ENCODE measurements at places on chromosomes 5 and 9.

GRCh38 chr5:81317536-81317935 is 16.1 kb downstream of the ZCCHC9 start:
- no peak for DNase-seq

DNA sequence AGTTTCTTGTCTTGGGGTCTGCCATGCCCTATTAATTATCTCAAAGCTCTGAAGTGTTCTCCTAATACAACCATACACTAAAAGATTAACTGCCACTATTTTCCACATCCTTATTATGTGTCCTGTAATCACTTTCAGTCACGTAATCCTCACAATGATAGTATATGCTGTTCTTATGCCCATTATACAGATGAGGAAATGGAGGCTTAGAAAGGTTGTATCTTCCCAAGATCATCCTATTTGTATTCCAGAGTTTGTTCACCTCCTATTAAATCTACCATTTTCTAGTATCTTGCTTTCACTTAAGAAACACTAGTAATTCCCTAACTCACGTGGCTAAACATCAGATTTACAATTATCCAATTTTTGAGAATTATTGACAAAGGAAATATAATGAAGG is 2.9 kb upstream of the ARHGEF28 start:
- DNase-seq = no peak

GRCh38 chr5:115816226-115817081 is at the start of gene CDO1:
TSS of gene CDO1 (minus strand) at chr5:115816659. CDS start at chr5:115816397, 262 bp downstream.
- DNase-seq = no peak

GRCh38 chr5:151255621-151256286 is 2.8 kb downstream of the GM2A start:
- no peak for DNase-seq

DNA sequence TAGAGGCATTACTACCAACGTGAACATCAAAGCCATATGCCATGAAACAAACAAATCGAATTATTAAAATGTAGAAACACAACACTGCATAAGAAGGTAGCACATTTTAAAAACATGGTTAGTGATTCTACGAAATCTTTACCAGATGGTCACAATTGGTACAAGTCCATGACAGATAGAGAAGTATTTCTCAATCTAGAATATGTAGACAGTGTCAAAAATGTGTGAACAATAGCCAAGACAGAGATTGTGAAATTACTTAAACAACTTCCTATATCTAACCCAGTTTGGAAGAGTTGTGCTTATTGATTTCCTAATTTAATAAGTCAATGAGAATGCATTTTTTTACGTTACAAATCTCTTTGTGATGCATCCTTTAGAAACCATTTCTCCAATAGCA is 1121.6 kb downstream of the MAT2B start:
- DNase-seq = no peak

DNA sequence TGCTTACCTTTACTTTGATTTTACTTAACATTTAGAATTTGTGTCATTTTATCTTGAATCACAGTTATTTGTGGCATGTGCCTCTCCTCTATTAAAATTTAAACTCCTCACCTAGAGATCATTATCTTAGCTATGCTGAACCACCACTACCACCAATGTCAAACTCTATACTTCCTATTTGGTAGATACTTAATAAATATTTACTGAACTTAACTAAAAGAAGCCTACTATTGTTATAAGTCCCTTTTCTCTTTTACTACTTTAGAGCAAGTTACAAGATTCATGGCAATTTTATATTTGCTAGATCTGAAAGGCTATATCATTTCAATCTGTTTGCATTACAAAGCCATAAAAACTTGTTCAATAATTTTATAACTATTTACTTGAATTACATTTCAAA is 273.3 kb upstream of the CCNH start:
- no peak for DNase-seq

DNA sequence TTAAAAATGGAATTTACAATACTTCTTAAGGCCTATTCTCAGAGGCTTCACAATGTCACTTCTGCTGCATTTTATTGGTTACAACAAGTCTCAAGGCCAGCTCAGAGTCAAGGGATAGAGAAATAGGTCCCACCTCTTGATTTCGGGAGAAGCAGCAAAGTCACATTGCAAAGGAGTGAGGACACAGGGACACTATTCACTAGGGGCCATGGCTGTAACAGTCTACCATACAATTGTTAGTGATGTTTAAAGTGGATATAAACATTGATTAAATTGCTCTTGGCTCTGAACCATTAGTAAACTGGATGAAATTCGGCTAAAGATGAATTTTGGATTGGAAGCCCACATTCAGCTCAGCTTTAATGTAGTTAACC is 21.7 kb upstream of the CMBL start:
- DNase-seq = no peak

DNA sequence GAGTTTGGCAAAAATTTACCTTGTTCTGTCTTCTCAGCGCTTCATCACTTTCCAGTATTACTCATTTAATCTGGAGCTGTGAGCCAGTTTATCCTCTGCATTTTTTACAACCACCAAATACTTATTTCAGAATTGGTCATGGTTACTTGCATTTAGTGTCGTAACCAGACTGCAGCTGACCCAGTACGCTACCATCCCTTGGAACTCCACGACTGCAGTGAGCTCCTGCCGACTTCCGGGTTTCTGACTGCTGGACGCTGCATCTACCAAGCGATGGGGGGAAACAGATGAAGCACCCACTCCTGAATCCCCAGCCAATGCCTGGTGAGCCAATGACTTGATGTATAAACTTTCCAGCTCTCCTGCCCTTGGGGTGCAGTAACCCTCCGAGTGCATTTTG is 174.4 kb upstream of the PRLR start:
- no peak for DNase-seq

GRCh38 chr5:95221234-95221633 is 63.7 kb downstream of the MCTP1 start:
- DNase-seq = no peak

- no peak for DNase-seq
These were observed 26.7 kb downstream of the BDP1 start for GRCh38 chr5:71482132-71482531.

DNA sequence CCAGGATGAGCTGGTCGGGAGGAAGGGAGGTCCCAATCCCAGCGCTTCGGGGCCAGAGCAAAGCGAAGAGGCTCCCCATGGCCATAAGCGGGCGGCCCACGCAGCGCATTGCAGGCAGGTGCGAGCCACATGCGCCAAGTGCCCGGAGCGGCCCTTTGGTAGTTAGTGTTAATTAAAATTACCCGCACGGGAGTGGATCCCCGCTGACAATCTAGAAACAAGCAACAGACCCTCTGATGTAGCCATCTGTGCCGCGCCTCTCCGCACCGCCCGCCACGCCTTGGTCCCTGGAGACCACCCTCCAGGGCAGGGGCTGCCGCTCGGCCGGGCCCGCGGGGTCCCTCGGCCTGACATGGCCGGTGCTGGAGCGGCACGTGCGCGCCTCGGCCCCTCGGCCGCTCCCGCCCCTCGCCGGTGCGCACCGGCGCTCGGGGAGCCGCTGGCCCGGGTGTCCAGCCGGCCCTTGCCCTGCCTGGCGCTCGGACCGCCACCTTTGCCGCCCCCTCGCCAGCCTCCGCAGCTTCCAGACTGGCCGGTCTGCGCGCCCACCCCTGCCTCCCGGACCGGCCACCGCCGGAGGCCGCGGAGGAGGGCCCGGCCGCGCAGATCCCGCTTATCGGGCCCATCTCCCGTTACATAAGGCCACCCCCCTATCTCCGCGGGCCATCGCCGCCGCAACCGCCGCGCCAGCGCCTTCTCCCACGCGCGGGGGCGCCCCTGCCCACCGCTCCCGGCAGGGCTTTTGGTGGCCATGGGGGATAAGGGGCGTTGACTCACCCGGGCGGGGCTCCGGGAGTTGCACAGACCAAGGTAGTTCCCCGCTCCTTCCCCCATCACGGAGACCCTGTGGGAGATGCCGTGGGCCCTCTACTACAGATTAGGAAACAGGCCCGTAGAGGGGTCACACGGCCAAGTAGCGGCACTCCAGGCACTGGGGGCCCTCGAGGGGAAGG is 1.9 kb upstream of the IL13 start:
- DNase-seq = no peak

DNA sequence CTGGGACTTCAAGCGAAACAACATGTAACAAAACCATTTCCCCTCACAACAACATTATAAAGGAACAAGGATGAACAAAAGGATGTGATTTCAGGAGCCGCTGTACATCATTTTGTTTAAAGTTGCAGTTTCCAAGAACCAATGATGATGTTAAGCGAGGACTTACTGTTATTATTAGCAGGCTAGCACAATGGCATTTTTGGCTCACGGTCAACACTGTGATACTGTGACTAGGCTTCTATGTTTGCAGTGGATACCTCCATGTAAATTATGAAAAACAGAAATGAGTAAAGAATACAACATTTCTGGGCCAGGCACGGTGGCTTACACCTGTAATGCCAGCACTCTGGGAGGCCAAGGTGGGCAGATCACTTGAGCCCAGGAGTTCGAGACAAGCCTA is 113.0 kb downstream of the AUH start:
- no peak for DNase-seq

DNA sequence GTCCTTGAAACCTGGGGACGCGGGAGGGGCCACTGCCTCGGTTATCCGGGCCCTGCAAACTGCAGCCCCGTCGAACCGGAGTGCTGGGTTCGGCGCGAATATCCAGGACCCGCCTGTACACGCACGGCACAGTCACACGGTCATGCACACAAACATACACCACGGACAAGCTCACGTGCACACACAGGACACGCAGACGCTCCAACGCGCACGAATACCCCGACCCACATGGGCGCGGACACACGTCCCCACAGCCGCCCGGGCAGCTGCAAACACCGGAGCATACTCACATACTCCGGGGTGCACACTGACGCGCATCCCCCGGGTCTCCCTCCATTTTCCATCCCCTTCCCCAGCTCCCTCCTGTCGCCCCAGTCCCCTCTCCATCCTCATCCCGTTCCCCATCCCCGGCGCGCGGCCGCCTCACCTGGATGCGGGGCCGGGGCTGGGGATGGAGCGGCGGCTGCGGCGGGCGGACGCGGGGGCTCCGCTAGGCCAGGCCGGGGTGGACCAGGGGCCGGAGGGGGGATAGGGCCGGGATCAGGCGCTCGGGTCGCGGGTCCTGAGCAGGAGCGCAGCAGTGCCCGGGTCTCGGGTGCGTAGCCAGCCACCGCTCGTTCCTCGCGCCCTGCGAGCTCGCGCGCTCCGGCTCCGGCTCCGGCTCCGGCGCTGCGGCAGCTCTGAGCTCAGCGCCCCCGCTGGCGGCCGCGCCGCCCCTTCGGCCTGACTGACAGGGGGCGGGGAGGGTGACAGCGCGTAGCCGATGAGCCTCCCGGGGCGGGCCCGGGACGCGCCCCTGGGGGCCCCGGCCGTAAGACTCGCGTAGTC is at the start of the genes EIF4E1B and SNCB:
Gene EIF4E1B (plus strand): TSS at position 823 of the 828 bp plus-strand sequence. CDS start 12,113 bp downstream, outside the sequence.
Gene SNCB (minus strand): TSS at position 682 of the 828 bp plus-strand sequence. CDS start 880 bp downstream, outside the sequence.
- DNase-seq = no peak

DNA sequence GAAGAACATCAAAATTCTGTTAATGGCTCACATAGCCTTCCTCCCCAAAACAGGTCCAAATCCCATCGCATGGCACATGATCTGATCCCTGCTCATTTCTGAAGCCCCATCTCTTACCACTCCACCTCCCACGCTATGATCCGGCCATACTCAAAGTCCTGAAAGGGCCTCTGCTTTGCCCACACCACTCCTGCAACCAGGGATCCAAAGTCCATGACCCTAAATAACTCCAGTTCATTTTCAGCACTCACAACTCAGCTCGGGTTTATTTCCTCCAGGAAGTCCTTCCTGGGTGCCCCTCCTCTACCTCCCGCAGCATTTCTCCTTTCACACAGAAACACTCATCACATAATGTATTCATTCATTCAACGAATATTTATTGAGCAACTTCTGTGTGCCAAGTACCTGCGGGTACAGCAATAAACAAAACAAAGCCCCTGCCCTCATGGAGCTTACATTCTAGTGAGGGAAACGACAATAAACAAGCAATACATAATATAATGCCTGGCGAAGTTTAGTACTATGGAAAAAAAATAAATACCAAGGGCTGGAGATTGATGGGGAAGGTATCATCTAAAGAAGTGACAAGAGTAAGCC is 2.7 kb downstream of the TTLL11 start:
- no peak for DNase-seq

- DNase-seq = no peak
These were observed 47.0 kb upstream of the TDRD7 start for GRCh38 chr9:97364769-97365490.

GRCh38 chr9:105258225-105258737 is 13.8 kb downstream of the SLC44A1 start:
- no peak for DNase-seq

DNA sequence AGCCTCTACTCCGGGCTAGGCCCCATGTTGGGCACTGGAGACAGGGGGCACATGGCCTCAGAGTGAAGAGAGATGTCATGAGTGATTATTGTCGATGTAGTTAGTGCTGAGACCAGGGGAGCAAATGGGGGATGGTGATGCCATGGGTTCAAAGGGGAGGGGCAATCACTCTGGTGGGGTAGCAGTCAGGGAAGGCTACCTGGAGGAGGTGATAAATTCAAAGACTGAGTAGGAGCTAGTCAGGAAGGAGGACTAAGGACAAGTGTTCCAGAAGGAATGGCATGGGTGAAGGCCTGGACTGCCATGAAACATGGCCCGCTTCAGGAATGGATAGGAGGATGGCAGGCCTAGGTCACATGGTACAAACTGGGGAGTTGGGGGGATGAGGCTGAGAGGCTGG is 41.6 kb downstream of the C9orf50 start:
- no peak for DNase-seq

DNA sequence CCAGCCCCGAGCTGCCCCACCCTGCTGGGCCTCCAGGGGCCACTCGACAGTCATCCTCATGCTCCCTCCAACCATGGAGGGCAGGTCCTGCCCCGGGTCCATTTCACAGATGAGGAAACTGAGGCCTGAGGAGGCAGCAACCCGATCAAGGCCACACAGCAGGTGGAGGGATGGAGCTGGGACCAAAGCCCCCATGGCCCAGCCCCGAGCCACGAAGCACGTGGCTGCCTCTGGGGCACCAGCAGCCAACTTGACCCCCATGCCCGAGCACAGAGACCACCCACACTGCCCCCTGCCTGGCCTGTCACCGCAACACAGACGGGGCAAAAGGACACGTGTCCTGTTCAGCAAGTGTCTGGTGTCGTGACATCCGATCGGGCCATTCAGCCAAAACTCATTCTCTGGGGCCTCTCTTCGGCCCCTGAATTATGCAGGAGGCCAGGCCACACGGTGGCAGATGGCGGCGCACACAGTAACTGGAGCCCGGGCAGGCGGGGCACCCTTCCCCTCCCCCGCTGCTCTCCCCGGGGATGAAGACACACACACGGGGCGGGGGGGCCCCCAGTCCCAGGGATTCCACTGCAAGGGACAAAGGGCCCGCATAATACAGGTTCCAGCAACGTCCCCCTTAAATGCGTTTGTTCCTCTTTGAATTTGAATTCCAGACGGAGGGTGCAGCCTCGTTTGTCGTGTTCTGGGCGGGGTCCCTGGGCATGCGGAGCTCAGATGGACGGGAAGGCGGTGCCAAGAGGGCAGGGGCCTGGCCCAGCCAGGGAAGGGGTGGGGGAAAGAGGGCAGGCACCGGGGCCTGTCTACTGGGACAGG is 29.4 kb upstream of the TMEM250 start:
- DNase-seq = no peak

Measured in activated CD8-positive, alpha-beta memory T cell treated with anti-CD3 and anti-CD28 coated beads for 48 hours (primary cell).